ENCODE measurements at places on chromosomes 2 and 18. TPM values are rescaled to one million over a fixed set of nuclear protein-coding genes. Genes with fewer than 3 reads are reported as not detected.

The NXPH2 gene
- not detected for total RNA-seq

The NEU2 gene
- not detected for total RNA-seq

The RAD51AP2 gene
- total RNA-seq: not detected

The METTL5 gene
- 68.3 TPM for total RNA-seq

The SLC30A3 gene
- 3.8 TPM for total RNA-seq

The GPR39 gene
- 9.9 TPM for total RNA-seq

The ANKRD30BL gene
- total RNA-seq: not detected

The ALLC gene
- not detected for total RNA-seq

The ATP6V1B1 gene
- total RNA-seq: 0.32 TPM

The IGFBP5 gene
- total RNA-seq: 0.14 TPM

The ANKRD53 gene
- not detected for total RNA-seq
